Effector CD4-positive, alpha-beta T cell (primary cell): ENCODE measurements at places on chromosomes 3 and 15.

DNA sequence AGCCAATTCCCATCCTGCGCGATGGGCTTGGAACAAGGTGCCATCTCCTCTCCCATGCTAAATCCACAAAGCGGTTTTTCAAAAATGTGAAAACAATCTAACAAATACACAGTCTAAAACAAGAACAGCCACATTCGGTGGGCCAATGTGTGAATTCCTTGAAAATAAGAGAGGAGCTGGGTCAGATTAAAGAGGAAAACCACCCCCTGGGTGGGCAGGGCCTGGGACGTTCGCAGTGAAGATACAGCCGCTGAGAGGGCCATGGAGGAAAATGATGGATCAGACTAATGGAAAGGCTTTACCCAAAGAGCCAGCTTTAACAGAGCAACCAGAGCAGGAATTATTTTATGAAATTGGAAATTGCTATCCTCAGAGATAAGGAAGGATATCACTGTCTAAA, 27.4 kb downstream of the PRR20G start:
- no peak for DNase-seq

DNA sequence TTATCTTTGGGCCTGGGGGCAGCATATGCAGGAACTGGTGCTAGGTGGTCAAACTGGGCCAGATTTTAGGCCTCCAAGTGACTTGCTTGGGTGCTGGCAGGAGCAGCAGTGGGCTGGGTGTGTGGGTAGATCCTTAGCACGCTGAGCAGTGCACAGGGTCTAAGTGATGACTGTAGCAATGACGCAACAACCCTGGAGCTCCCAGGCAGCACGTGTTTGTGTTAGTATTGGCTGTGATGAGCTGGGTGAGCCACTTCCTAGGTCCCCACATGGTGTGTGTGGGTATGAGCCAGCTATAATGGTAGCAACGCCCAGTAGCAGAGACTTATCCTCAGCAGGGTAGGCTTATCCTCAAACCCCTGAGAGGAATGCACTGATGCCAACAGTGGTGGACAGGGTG, 570.6 kb upstream of the ROBO1 start:
- no peak for DNase-seq

DNA sequence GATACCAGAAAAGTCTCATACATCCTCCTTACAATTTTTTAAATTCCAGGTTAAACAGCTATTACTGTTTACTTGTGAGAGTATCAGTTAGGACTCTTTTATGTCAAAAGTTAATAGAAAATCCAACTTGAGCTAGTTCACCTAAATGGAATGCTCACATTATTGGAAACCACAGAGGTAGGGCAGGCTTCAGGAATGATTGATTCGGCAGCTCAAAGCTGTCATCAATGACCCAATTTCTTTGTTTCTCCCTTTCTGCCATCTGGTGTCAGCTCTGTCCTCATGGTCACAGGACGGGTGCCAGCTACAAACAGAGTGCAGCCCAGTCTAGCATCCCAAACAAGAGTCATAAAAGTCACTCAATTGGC, 32.2 kb downstream of the CFAP20DC start:
- DNase-seq = no peak

GRCh38 chr3:23115171-23115877, 87.8 kb upstream of the UBE2E2 start:
- DNase-seq = no peak

GRCh38 chr15:25243800-25244097, 195.1 kb downstream of the UBE3A start:
- DNase-seq = no peak

DNA sequence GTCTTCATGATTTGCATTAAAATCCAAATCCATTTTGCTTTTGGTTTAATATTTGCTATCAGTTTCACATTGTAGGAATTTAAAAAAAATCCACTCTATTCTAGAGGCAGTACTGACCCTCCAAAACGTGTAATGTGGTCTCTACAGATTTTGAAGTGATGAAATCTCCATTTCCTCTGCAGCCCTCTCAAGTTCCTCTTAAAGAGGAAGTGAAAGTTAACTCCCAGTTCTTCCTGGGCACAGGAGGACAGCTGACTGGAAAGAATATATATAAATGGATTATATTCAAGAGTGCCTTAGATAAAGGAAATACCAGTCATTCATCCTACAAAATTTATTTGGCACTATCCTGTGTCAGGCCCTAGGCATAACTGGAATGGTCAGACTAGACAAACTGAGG, 83.5 kb upstream of the PLCL2 start:
- DNase-seq = no peak

DNA sequence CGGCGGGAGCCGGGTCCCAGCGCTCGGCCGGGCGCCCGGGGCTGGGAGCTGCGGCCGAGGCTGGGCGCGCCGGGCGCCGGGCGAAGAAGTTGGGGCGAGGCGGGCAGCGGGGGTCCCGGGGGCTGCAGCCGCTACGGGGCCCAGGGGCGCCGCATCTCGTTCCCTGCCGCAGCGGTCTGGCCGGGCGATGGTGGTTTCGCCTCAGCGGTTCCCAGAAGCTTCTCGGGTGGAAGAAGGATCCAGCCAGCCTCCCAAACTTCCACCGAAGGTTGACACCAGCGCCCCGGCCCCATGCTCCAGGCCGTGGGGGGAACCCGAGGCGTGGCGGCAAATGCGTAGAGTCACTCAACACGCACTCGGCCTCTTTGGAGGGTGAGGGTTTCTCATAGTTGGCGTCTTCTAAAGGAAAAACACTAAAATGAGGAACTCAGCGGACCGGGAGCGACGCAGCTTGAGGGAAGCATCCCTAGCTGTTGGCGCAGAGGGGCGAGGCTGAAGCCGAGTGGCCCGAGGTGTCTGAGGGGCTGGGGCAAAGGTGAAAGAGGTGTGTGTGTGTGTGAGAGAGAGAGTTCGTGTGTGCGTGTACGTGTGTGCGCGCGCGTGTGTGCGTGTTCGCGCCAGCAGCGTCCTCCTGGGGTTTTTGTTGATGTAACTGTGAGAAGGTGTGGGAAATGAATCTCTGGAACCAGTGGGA, 940 bp downstream of the BOC start:
- DNase-seq = no peak

DNA sequence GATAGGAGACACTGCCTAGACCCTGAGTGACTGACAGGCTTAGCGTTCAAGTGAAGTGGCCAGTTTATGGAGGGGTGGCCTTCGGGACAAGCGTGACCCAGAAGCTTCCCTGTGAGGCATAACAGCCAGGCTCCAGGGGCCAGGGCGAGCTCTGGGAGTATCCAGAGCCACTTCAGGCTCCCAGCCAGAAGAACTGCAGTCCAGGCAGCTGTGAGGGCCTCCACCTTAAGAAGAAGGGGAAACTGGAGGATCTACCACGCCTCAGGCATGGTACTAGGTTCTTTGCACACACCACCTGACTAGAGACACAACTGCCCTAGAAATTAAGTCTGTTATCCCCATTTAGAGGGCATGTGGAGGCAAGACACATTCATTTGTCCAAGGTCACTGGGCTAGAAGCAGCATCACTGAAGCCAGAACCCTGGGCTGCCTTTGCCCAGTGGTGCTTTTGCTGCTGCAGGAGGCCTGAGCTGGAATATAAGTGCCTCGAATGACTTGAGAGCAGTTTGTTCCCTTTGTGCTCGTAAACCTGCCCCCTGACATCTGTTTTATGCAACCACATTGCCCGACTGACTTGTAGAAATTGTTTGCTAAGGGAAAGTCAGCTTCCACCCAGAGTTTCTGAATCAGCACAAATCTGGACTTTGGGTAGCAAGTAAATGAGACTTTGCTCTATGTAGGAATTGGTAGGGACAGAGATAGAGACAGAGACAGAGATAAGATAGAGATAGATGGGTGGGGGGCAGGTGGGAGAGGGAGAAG, 23.3 kb downstream of the RASGRF1 start:
- DNase-seq = no peak

GRCh38 chr3:116449546-116450350, 4.5 kb upstream of the LSAMP start:
- DNase-seq = no peak

- DNase-seq = no peak
Observed at GRCh38 chr15:93656041-93656440, 567.0 kb upstream of the RGMA start.

DNA sequence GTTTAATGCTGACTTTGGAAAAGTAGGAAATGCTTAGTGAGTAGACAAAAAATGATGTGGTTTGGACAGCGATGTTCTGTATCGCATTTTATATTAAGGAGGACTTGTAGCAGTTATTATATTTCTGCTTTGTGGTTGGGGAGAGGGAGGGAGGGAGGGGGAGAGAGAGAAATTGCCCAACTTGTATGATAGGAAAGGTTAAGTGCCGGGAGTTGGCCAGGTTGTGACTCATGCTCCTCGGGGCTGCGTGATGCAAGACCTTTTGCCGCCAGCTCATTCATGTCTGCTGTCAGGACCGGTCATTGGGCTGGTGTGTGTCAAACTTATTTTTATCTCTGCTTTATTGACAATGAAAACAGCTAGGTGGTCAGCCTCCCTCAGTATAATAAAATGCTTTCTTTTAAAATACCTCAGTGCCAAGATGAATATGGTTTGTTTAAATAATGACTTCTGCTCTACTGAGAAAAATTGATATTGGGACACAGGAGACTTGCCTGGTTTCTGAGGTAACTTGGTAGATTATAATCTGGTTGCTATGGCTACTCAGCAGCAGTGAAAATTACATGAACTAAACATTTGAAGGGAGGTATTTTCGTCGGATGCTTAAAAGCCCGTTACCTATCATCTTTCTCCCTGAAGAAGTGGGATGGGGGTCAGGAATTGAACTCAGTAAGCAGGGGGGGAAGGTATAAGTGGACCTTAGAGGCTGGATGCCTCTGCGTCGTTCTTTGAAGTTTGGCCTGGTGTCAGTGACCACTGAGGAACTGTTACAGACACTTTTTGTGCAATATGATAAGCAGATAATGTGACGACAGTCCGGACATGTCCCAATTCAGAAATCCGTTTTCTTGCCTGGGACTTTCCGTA, 90.7 kb downstream of the FNDC3B start:
- DNase-seq = peak; percentile 62

- DNase-seq = no peak
Observed at GRCh38 chr3:61452535-61453090, 108.8 kb upstream of the PTPRG start.

DNA sequence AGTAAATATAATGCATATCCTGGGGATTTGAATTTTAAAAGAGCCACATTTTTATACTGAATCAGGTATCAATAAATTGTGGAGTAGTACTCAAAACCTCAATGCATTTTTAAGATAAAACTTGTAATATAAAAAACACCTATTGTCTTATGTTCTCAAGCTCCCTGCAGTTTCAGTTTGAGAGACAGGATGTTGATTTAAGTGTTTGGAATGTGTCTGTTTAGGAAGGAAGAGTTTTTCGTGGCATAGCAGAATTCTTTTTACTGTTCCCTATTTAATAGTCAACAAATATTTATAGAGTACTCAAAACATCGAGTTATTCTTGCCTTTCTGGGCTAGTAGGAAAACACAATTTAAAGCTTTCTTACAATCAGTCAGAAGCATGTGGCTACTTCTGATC, 146.1 kb upstream of the BCHE start:
- no peak for DNase-seq

DNA sequence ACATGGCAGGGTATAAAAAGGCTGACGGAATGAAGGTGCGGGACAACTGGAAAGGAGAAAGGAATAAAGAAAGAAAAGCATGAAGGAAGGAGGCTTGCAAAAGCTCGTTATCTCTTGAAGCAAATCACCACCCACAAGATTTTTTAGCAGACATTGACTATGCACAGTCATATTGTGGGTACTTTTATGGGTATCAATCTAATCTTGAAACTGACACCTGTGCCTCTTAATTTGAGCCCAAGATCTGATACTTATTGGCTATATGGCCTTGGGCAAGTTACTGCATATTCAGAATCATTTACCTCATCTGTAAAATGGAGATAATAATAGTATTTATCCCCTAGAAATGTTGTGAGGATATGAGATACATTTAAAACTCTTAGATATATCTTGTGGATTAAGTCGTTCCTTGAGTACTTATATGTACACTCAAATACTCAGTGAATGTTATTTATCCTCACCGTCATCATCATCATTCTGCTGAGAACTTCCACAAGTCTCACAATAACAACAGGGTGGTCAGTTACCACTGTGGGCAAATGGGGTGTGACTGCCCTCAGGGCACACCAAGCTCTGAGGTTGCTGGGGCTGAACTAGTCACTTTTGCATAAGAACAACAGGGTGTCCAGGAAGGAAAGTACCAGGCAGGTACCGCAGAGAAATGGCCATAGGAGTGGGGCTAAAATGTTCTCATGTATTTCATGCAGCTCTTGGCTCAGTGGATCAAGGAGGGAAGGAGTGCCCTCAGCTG, 266.1 kb downstream of the SLC9A9 start:
- no peak for DNase-seq

GRCh38 chr3:123476967-123477750, 28.3 kb upstream of the ADCY5 start:
- DNase-seq = no peak

GRCh38 chr3:185042312-185043050, 110.4 kb downstream of the C3orf70 start:
- no peak for DNase-seq

- DNase-seq = no peak
Observed at GRCh38 chr3:69959581-69959980, 40.0 kb upstream of the SAMMSON start.

- DNase-seq = no peak
Observed at GRCh38 chr3:10779293-10779805, 36.7 kb upstream of the SLC6A11 start.

- DNase-seq = no peak
Observed at GRCh38 chr3:42205800-42206514, 60.0 kb downstream of the CCK start.

- no peak for DNase-seq
Observed at GRCh38 chr15:48802257-48802656, 8.6 kb downstream of the CEP152 start.

GRCh38 chr15:91706322-91707032, 147.0 kb upstream of the SLCO3A1 start:
- peak; percentile 70 for DNase-seq

DNA sequence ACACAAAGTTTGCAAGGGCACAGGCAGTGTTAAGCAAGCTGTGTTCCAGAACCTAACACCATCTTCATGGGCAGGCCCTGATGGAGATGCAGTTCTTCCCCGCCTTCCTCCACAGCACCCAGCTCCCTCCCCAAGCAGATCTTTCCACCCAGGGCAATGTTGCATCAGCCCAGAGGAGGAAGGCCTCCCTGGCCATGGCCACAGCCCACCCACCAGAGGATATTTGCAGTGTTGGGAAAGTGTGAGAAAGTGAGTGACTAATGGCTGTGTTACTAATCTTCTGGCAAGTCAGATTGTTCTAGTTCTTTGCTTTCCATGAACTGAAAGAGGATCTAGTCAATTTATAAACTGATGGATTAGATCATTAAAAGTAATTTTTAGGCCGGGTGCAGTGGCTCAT, 42.0 kb upstream of the ATP10A start:
- no peak for DNase-seq

GRCh38 chr3:121870717-121871116, 23.5 kb upstream of the SLC15A2 start:
- DNase-seq = no peak

- no peak for DNase-seq
Observed at GRCh38 chr3:106193876-106194275, 325.1 kb upstream of the CBLB start.

- no peak for DNase-seq
Observed at GRCh38 chr15:66573719-66574595, 8.2 kb upstream of the LCTL start.
